ENCODE measurements at places on chromosomes 13 and 19.

- no peak for DNase-seq
Observed at GRCh38 chr19:9620842-9621155, 233 bp downstream of the ZNF561 start.

DNA sequence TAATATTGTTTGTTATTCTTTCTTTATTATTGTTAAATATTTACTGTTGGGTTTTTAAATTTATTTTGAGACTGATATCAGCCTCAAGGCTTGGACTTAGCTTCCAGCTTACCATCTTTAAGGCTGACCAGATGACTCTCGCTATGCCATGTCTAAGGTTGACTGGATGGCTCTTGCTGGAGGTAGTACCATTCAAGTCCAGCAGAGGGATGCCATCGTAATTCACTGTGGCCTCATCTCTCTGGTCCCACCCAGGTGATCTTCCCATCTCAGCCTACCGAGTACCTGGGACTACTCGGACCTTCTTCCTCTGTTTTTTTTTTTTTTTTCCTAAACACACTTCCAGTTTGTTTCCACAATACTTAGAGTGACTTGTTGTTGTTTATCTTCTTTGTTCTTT is 41.7 kb upstream of the ZNF91 start:
- DNase-seq, result no peak

DNA sequence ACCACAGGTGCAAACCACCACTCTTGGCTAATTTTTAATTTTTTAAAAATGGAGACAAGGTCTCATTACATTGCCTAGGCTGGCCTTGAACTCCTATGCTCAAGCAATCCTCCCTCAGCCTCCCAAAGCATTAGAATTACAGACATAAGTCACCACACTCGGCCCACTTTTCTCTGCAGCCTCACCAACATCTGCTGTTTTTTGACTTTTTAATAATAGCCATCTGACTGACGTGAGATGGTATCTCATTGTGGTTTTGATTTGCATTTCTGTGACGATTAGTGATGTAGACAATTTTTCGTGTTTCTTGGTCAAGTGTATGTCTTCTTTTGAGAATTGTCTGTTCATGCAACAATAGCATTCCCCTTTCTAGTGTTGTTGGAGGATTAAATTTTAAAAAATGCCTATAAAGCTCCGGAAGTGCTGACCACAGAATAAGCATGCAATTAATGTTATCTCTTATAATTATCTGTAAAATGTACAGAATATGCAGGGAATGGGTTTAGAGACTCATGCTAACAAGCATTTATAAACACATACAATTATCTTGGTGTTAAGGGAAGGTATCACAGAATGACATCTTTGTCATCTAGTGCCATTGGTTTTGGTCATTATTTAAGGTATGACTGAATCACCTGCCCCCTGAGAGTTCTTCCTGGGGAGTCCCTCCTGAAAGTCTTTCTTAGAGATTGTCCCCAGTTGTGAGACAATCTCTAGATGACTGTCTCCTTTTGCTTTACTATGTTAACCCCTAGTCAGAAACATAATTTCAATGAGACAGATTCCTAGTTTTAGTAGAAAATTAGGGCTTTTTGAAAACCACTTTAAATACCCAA is 118.5 kb upstream of the SERTM1 start:
- no peak for DNase-seq

GRCh38 chr13:62933809-62934208 is 1518.2 kb upstream of the PCDH20 start:
- DNase-seq, result no peak

DNA sequence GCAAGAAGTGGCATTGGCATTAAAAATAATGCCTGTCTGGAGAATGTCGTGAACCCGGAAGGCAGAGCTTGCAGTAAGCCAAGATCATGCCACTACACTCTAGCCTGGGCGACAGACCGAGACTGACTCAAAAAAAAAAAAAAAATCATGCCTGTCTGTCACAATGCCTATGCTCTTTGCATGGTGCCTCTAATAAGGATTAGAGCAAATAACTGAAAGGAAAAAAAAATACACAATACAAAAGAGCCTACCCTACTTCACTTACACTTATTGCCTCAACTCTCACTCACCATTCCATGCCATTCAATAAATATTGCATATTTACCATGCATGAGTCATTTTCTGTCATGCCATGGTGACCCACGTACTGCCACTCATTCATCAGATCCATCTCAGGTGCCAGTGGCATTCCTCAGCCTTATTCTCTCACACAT is 49.1 kb downstream of the TBC1D4 start:
- no peak for DNase-seq
